ENCODE measurements at places on chromosomes 2 and 18.

GRCh38 chr2:171547720-171548119, 25.4 kb downstream of the CYBRD1 start:
- DNase-seq: no peak

- no peak for DNase-seq
Observed at GRCh38 chr2:42113452-42113851, 55.7 kb upstream of the EML4 start.

DNA sequence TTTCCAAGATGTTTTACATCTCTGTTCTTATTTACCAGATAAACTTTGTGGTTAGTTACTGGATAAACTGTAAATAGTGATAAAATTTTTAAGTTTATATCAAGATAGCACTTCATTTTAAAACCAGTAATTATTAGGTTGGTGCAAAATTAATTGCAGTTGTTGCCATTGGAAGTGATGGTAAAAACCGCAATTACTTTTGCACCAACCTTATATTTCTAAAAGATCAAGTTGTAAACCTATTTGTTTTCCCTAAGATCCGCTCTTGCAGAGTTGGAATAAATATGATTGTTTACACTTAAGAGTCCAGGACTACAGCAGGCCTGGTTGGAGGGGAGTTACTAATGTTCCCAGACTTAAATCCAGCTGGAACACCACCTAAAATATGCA, 479 bp upstream of the AOX1 start:
- DNase-seq: no peak

DNA sequence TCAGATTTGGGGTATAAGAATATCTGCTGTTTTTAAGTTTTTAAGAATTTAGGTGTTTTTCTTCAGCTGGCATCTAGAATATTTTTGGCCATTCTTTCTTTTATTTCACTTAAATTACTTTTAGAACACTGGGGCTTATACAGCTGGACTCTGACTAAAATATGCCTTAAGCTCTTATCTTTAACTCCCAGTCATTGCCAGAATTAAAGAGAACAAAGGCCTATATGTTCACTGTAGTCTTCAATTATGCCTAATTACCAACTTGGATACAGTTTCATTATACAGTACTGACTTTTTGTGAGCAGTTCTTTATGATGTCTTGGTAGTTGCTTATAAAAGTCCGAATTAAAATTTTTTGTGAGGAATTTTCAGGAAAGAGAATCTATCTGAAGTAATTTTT, 192.8 kb downstream of the ZNF407 start:
- no peak for DNase-seq

DNA sequence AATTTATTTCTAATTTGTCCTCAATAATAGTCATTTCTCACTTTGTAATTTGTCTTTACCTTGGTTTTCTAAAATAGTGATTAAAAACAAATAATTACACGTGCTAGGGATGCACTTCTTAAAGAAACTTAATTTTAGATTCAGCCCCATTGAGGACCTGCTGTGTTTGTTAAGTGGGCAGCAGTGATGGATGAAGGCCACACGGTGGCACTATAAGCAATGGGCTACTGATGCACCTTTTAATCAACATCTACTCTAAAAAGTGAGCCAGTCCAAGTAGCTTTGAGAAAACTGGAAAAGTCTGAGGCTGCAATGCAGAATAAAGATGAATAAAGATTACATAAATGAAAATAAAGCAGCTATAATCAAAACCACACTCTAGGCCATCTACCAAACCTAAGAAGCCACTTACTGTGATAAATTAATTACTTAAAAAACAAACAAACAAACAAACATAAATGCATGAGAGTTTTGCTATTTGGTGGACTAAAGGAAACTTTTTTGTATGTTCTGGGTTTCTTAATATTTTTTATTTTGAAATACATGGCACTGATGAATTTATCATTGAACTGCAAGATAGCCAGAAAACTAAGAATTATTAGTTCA, 89.3 kb downstream of the PDE11A start:
- DNase-seq: peak; percentile 67

GRCh38 chr2:120985997-120986651, 250.5 kb downstream of the GLI2 start:
- DNase-seq: no peak

DNA sequence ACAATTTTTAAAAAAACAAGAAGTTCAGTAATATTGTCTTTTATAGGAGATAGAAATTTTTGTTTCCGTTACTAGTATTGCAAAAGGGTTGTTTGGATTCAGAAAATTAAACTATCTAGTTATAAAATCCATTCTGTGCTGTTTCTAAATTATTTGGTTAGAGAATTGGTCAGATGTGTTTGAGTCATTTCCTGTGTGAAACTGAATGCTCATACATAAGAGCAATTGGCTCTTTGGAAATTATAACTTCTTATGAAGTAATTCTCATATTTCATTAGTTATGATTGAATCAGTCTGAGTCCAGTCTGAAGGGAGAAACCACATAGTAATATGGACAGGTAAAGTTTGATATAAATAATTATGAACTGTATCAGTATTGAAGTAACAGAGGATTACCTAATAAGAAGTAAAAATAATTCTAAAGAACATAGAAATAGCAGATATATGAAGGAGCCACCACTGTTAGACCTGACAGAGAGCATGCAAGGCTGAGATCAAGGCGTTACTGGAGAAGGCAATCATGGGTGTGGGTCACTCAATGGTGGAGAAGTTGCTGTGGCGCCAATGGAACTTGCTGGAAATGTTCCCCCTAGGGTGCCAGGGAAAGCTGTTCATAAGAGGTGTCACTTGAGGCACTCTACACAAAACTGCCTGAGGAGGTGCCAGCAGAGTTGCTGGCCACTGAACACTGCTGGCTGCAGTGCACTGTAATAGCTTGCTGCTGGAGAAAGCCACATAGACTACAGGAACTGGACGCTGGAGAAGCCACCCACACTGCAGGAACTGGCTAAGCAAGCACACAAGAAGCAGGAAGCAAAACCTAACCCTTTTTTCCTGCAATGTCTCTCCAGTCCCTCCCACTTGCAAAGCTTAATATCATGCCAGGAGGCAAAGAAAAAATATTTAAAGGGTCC, 18.0 kb upstream of the FAP start:
- peak; percentile 79 for DNase-seq

- DNase-seq: peak; percentile 92
Observed at GRCh38 chr2:71498261-71498701, 44.9 kb downstream of the DYSF start.

DNA sequence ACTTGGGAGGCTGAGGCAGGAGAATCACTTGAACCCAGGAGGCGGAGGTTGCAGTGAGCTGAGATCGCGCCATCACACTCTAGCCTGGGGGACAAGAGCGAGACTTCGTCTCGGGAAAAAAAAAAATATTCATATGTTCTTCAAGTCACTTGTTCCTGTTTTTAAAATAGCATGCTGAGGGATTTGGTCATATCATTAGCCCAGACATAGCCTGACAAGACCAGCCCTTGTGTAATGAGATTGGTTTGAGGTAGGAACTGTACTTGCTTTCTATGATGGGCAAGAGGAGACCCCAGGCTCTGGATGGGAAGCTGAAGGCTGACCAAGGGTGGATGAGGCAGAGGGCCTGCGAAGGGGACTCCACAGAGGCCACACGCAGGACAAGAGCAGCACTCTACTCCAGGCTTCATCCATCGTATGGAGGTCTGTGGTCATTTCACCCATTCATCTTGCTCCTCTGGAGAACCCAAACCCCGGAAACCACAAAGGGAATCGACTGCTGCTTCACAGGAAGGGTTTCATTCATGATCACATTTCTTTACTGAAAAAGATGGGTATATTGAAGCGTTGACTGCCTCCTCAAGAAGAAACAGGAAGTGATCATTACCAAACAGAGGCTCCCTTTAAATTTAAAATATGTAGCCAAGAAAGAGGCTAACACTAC, 87.1 kb upstream of the ZNF397 start:
- no peak for DNase-seq

- DNase-seq: peak; percentile 69
Observed at GRCh38 chr18:23380001-23380550, 73.0 kb upstream of the RIOK3 start.

GRCh38 chr2:124395961-124396360, 370.9 kb downstream of the CNTNAP5 start:
- no peak for DNase-seq
